ENCODE measurements at places on chromosomes 12 and 14.

GRCh38 chr12:121651320-121651719 is 18.1 kb downstream of the MORN3 start:
- DNase-seq: no peak

DNA sequence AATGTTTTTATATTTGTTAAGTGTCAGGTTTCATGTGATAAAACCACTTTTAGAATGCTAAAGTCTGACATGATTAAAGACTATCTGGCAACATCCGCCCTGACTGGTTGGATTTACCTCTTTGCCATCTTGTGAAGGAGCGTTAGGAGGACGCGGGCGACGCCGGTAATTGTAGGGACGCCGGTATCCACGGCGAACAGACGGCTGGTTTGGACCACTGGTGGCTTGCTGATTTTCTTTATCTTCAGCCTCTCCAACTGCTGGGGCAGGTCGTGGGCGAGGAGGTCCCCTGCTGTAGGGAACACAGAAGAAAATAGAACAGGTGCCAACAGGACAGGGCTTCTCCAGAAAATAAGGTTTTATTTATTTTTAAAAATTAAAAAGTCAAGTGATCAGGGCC is 21.3 kb downstream of the YBX3 start:
- no peak for DNase-seq

DNA sequence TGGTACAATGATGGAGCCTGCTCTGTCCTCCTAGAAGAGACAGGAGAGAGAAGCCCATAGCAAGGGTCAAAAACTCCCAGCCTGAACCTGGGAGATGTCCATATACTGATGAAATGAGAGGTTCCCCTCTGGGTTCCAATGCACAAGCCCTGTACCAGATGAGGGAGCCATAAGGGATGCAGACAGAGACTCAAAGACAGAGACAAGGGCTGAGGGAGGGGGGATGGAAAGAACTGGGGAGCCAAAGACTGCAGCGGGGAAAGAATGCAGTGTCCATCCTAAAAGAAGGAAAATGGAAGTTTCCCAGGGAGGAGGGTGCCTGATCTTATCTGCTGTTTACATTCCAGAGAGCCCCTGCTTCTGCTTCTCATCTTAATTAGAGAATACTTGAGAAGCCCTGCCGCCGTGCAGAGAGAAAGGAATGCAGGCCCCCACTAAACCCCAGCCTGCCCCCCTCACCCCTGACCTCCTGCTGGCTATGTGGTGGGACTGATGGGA is 27.7 kb downstream of the KRT18 start:
- no peak for DNase-seq

- DNase-seq: no peak
Observed at GRCh38 chr12:98591209-98591608, 2.3 kb upstream of the SLC25A3 start.

DNA sequence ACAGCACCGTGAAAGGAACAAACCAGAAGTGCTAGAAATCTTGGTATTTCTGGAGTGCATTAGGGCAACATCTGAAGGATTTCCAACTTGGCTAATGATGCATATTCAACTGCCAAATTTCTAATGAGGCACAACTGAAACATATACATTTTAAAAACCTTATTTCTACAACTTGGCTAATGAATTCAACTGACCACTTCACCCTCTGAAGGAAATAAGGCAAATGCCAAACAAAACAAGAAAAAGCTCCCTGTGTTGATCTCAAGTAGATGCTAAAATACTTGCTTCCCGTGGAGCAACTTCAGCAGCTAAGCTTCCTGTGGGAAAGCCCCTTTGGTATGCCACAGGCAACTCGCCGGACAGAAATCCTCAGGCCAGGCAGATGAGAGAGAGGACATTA is 167.1 kb downstream of the TTC7B start:
- no peak for DNase-seq

- no peak for DNase-seq
Observed at GRCh38 chr12:6684609-6685008, 4.6 kb downstream of the ZNF384 start.

- no peak for DNase-seq
Observed at GRCh38 chr12:49744363-49744885, 3.1 kb downstream of the TMBIM6 start.
